ENCODE measurements at places on chromosomes 5 and 9.

GRCh38 chr5:151633892-151634291 lies 42.8 kb upstream of the FAT2 start:
- no peak for DNase-seq

DNA sequence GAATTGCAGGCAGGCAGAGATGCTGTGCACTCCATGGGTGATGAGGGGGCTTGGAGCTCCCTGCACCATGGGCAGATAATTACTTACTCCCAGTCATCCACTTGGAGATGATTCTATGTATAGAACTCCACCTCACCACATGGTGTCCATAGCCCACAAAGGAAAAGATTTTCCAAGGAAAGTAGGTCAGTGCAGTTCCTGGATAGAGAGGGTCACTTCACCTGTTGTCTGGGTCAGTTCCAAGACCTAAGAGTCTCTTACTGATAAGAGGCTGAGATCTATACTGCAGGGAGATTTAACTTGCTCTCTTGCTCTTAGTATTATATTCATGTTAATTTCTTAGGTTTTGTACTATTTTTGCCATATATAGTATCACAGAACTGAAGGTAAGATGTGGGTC lies 113.9 kb upstream of the BRINP1 start:
- no peak for DNase-seq

- DNase-seq: no peak
Measured at GRCh38 chr5:91382530-91383026, 539 bp downstream of the ARRDC3 start.

GRCh38 chr5:150062216-150062922 lies 24.0 kb downstream of the CSF1R start:
- DNase-seq: no peak

DNA sequence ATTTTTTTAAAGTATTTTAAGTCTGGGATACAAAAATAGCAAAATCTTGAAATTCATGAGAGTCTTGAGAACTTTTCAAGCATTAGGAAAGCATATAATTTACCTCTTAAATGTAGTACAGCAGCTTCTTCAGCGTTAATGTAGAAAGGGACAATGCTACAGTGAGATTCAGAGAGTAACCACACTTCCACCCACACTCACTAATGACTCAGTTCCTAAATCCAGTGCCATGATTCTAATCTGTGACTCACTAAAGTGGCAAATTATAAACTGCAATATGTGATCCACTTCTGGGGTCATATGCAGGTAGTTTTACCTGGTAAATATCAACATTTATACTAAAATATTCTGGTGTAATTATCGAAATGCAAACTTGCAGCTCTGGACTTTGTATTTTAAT lies 434.5 kb upstream of the TUSC1 start:
- DNase-seq: no peak

DNA sequence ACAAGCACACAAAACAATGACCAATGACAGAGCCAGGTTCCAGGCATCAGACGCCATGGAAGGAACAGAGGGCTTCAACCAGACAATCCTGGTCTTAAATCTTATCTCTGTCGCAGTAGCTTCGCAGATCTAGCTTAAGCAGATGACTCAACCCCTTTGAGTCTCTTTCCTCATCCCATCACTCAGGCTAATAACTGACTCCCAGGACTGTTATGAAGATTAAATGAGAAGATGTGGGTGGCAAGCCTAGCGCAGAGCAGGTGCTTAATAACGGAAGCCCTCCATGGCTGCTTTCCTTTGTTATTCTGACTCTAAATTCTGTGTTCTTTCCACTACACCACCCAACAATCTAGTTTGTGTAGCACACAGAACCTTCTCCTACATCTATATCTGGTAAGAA lies 110.9 kb downstream of the SLC24A2 start:
- DNase-seq: no peak

DNA sequence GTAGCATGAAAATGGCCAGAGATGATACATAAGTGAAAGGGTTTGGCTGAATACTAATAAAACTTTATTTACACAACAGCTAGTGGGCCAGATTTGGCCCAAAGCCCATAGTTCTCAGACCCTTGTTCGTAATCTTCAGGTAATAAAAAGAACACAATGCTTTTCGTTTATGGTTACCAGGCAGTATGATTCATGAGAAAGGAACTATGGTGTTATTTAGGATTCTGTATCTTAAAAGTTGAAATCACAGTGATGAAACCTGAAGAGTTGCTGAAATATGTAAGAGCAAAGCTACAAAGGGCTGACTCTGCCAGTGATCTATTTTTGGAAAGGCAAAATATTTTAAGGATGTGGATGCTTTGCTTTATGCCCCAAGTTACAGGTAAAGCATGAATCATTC lies 192.7 kb downstream of the SMC2 start:
- DNase-seq: no peak

DNA sequence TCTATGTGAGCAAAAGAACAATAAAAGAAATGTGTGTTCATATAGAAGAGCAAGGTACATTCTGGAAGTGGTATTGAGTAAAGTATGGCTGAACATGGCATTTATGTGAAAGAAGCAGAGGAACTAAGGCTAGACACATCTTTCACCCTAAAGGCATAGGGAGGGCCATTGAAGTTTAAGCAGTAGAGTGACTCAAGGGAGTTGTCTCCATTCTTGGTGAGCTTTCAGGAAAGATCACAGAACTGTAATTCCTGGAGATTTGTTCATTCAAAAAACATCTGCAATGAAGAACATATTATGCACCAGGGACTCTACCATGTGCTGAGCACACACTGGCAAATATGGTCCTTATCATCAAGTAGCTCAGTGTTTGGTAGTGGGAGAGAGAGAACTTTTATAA lies 24.8 kb upstream of the HTR1A start:
- DNase-seq: no peak

DNA sequence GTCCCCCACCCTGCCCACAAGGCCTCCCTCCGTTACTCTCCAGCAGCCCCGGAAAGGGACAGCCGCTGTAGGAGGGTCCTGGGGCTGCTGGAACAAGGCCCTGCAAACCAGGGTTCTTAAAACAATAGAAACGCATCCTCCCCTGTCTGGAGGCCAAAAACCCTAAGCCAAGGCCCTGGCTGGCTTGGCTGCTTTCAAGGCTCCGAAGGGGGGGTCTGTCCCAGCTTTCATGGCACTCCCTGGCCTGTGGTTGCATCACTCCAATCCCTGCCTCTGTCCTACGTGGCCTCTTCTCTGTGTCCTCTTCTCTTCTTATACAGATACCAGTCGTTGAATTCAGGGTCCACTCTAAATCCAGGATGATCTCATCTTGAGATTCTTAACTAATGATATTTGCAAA lies 7.4 kb upstream of the UBAC1 start:
- no peak for DNase-seq

- no peak for DNase-seq
Measured at GRCh38 chr5:81631124-81631523, 119.8 kb downstream of the SSBP2 start.

DNA sequence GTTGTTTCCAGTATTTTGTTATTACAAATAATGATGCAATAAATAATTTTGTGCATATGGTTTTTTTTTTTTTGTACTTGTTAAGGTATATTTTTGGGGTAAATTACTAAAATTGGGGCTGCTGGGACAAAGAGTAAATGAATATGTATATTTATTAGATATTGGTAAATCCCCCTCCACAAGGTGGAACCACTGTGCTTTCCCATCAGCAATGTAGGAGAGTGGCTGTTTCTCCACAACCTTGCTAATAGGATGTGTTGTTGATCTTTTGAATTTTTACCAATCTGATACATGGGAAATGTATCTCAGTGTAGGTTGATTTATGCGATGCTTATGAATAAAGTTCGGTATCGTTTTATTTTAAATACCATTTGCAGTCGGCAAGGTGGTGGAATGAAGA lies 118.1 kb downstream of the TRPM3 start:
- no peak for DNase-seq

DNA sequence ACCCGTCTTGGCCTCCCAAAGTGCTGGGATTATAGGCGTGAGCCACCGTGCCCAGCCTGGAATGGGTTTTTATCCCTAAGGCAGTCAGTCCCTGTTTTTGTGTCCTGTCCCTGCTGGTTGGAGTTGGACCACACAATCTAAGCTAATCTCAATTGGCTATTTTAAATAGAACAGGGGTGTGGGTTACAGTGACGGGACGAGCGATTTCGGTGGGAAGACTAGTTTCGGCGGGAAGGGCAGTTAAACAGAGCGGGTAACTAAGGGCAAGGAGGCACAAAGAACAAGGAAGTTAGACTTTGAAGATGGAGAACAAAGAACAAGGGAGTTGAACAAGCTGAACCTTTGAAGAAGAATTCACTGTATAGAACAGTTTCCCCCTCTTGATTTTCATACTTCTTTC lies 1.4 kb downstream of the GTF3C5 start:
- DNase-seq: no peak

DNA sequence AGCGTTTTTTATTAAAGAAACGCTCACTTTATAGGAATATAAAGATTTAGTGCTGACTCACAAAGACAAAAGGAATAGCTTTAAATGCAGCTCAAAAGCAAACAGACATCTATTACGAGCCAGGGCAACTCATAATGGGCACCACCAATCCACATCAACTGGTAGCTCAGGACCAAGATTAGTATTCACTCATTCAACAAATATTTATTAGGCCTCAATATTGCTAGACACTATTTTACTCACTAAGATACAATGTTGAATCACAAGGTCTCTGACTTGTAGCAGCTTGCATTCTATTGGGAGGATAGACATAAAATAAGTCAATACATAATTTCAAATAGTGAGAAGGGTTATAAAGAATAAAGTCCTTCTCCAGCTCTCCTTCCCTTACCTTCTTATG lies 8.0 kb upstream of the MAN2A1 start:
- DNase-seq: no peak

- DNase-seq: no peak
Measured at GRCh38 chr5:32254881-32255539, 57.7 kb downstream of the MTMR12 start.

DNA sequence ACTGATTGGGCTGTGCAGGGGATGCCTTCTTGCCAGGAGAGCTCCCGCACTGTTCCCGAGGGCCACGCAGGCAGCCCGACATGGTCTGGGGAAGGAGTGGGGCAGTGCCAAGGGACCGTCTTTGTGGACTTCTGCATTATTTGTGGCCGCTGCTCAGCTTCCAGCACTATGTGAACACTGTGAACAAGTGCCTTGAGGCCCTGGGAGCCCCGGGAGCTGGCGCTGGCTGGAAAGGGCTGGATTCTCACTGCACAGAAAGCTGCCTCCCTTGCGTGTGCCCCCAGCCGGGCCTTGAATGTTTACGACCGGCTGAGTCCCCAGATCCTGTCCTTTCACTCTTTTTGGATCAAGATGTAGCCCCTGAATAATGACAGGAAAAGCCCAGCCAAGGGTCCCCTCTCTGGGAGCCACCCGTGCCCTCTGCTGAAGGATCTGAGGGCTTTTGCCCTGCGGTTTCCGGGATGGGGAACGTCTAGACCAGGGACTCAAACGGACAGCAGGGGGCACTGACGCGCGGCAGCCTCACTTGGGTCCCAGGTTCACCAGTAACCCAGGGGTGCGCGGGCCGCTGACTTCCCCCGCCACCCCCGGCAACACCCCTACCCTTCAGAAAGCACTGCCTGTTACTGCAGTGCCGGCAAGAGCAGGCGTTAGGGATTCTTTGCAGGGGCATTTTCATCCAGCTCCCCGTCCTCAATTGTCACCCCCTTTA lies 98.9 kb upstream of the FCN2 start:
- DNase-seq: no peak

DNA sequence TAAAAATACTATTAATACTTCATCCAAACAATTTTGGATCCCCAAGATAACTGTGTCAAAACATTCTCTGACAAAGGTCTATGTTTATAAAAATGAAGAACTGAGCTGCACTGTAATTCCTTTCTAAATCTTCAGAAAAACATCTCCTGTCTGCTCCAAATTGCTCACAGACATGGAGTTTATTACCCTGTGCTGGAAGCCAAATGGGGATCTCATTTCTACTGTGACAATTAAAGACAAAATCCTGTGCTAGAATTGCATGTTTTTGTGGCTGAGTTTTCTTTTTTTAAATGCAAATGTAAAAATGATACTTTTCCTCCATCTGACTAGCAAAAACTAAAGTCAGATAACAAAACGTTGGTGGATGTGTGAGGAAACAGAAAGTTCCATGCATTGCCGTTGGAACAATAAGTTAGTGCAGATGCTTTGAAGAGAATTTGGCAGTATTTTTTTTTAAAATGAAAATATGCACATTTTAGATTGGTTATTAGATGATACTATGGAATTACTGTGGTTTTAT lies 93.5 kb downstream of the GNA14 start:
- no peak for DNase-seq

DNA sequence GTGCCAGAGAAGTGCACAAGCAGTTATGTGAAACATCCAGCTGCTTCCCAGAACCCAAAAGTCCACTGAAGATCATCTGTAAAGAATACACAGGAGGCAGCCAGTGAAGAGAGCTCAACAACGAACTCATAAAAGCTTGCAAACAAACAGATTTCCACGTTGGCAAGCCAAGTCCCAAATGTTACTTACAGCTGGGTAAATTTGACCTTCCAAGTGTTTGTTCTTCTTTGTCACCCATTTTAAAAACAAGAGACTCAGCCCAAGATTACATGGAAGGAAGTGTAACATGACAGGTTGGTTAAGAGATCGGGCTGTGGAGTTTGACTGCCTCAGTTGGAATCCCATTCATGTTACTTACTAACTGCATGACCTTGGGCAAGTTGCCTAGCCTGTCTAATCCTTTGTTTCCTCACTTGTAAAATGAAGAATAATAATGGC lies 174.9 kb upstream of the PAPPA start:
- no peak for DNase-seq

- no peak for DNase-seq
Measured at GRCh38 chr9:120926397-120926928, at the start of gene TRAF1. TRAF1 (minus strand) TSS chr9:120926796; CDS start chr9:120926075, 721 bp downstream.

DNA sequence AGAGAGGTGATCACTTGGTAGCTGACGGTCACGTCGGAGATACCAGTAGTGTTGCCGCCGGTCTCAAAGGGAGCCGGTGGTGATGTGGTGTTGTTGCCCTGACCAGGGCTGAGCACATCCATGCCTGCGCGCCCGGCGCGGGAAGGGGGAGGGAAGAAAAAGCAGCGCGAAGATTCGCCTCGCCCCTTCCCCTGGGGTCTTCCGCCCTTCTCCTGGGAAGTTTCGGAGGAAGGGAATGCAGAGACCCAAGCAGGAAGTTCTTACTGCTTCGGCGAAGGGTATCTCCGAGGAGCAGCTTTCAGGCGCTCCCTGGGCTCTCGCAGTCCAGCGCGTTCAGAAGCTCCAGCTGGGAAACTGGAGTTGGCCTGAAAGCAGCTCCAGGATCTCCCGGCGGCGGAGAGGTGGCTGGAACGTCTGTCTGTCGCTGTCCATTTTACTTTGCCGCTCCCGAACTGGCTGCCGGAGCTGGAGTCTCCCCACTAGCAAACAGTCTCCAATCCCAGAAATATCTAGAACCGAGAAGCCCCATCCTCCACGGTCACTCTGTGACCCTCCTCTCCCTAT lies 565 bp downstream of the HTR1A start:
- no peak for DNase-seq

- DNase-seq: no peak
Measured at GRCh38 chr5:124134941-124135340, 611.5 kb downstream of the ZNF608 start.

GRCh38 chr5:151648089-151648488 lies 38.6 kb downstream of the SPARC start:
- DNase-seq: no peak

GRCh38 chr5:141835928-141836670 lies 42.1 kb downstream of the PCDH1 start:
- DNase-seq: peak; percentile 48

GRCh38 chr9:22265038-22265437 lies 181.6 kb upstream of the DMRTA1 start:
- DNase-seq: no peak

All from pulmonary artery endothelial cell (primary cell).